ENCODE measurements at places on chromosomes 7 and 10.
A peak's percentile ranks its signal among the peaks of the same experiment; 100 is the strongest.

DNA sequence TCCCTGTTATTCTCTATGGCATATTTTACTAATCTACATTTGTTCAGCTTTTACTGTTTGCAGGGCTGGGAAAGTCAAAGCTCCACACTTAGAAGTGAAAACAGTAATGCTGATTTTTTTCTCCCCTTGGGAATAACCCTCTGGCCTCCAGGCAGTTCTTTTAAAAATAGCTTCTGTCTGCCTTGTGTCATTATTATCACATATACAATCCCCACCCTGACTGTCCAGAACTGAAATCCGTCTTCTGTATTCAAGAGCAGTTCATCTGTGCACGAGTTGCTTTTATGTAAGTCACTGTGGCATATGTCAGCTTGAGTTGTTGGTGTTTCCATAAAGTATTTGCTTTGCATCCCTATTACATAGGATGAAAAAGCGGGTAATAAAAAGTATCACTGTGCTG lies 1221.1 kb upstream of the CELF2 start:
- DNase-seq = no peak

DNA sequence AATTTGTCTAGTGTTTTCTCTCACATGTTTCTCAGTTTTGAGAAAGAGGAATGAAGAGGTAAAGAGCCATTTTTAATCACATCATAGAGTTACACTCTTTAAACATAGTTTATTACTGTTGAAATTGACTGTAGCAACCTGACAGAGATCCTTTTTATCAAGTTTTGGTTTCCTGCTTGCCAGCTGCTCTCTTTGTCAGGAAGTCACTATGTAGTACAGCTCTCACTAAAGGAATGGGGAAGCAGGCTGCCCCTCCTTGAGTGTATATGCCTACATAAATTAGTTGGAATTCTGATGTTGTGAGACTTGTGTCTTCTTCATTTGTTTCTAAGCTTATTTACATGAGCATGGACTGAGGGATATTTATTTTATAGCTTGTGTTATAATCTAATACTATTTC lies 1274.0 kb upstream of the CELF2 start:
- DNase-seq = no peak

- no peak for DNase-seq
These were observed 92.7 kb downstream of the SEMA3D start for GRCh38 chr7:85094046-85094725.

DNA sequence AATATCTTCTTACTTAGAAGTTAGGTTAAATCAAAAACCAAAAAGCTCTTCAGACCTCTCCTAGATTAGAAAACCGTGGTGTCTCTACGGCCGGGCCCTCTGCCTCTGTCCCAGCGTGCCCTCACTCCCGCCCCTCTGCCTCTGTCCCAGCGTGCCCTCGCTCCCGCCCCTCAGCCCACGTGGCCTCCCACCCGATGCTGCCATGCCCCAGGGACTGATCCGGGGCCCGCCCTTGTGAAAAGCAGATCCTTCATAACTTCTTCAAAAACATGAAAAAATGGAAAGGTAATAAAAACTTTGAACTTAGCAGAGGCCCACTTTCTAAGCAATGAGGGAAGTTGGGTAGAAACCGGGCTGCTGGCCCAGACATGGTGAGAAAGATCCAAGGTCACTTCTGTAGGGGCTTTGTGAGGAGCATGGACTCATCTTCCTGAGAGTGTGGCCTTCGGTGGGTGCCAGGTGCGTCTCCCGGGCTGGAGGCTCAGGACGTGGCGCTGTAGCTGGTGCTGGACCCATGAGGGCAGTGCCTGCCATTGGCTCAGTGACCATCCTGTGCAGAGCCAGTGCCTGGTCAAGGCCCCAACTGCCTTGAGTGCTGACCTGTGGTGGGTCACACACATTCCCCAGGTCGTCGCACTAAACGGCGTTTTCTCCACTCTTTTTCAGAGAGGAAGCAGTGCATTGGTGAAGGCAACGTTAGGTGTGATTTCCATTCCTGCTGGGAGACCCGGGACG lies 4.9 kb upstream of the DPYSL4 start:
- no peak for DNase-seq

DNA sequence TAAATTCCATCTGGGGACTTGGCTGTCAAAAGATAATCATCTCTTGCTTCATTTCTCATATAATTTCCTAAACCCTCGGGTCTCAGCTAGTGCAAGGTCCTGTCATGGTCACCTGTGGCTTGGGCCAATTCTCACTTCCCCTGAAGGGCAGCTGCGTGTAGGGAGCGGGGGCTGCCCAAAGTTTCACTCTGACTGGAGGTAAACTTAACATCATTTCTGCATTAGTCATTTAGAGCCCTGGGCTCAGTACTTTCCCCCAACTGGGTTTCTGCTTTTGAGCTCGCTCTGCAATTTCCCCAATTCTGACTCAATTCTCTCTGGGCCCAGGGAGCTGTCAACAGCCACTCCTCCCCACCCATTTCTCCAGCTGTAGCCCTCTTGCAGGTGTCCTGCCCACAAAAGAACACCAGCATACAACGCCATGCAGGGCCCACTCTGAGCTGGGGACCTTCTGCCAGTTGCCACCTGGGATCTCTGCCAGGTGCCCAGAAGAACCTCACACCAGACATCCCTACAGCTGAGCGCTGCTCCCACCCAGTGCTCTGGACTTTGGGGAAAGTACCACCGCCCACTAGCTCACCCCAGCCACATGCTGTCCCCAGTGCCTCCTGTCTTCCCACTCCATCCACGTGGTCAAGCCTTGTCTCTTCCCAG lies 37.9 kb downstream of the VOPP1 start:
- DNase-seq = peak; percentile 97

DNA sequence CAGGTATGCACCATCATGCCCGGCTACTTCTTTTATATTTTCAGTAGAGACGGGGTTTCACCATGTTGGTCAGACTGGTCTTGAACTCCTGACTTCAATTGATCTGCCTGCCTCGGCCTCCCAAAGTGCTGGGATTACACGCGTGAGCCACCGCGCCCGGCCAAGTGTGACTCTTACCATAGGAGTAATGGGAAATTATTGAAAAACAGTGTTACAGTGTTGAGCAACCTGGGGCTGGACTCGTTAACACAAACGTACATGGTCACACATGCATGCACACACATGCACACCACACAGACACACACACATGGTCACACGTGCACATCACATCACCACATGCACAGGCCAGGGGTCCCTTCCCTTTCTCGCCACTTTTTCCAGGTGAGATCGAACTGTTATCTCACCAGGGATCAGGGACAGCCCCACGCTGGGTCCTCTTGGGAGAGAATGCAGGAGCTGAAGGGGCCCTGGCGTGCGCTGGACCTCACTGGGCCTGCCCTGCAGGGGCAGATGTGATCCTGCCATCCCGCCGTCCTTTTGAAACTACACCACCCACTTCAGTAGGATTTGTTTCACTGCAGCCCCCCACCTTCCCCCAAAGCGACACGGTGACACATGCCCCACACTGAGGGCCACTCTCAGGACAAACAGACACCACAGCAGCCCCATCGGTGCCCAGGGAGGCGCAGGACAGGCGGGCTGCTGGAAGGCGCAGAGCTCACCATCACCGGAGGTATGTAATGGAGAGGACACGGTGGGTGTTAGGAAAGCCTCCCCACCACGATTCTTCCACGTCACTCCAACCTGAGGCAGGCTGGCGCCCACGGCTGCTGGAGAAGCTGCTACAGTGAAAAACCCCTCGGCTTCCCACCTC lies 10.2 kb downstream of the RADIL start:
- DNase-seq = no peak

Measured in CD14-positive monocyte (primary cell).